Renal cortical epithelial cell (primary cell): ENCODE measurements at places on chromosomes 3 and 15.

DNA sequence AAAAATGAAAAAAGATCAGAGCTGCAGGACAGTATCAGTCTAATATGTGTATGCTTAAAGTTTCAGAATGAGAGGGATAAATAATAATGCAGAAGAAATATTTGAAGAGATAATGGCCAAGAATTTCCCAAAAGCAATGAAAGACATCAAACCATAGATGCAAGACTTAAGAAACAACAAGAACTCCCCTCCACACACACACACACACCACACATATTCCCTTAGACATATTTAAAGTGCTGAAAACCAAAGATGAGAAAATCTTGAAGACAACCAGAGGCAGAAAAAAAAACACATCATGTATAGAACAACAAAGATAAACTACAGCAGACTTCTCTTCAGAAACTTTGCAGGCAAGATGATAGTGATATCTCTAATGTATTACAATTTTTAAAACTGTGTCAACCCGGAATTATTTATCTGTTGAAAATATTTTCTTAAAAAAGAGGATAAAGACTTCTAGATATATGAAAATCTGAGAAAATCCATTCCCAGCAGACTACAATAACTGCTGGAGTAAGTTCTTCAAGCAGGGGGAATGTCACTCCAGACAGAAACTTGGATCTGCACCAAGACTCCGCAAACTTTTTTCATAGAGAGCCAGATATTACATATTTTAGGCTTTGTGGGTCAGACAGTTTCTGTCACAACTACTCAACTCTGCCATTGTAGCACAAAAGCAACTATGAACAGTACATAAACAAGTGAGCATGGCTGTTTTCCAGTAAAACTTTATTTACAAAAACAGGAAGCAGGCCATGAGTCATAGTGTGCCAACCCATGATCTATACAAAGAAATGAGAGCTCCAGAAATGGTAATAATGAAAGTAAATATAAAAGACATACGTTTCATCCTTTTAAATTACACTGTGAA is 223.4 kb upstream of the CGNL1 start:
- peak; percentile 23 for DNase-seq

DNA sequence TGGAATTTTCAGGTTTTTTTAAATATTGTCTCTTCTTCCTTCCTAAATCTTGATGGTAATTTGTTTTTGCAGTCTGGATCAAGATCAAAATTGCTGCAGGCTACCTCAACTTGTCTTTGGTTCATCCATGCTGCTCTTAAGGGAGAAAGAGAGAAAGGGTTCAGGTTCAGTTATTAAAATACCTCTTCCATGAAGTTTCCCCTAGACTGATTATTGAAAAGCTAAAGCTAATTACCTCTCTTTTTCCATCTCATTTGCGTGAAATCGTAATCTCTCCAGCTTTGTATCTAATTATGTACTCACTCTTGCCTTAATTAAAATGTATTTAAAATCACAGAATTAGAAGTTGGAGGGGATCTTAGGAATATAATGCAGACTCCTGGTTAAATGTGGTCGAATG is 52.7 kb downstream of the SLC28A2 start:
- no peak for DNase-seq

DNA sequence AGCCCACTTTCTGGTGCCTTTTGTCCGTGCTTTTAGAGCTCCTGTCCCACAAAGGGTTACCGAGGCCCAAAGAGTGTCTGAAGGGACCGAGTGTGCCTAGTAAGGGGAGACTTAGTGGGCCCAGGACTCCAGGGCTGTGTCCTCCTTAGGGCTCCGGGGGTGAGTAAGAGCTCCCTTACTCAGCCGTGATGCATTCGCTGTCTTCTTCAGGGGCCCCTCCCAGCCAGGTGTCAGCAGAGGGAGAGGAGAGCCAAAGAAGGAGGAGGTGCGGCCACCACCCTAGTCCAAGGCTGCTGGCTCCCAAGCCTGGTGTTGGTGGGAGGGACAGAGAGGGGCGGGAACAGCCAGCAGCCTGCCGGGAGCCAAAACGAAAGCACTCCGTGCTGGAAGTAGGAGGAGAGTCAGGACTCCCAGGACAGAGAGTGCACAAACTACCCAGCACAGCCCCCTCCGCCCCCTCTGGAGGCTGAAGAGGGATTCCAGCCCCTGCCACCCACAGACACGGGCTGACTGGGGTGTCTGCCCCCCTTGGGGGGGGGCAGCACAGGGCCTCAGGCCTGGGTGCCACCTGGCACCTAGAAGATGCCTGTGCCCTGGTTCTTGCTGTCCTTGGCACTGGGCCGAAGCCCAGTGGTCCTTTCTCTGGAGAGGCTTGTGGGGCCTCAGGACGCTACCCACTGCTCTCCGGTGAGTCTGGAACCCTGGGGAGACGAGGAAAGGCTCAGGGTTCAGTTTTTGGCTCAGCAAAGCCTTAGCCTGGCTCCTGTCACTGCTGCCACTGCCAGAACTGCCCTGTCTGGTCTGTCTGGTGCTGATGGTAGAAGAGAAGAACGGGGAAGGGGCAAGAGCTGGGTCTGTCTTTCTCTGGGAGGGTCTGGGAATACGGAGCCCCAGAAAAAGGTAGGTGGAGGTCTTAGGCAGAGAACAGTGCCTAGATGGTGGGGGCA is at the start of gene IL17RC:
Gene IL17RC (plus strand): TSS at position 365 of the 947 bp plus-strand sequence. CDS start 218 bp downstream, at position 583.
- DNase-seq = peak; percentile 79

DNA sequence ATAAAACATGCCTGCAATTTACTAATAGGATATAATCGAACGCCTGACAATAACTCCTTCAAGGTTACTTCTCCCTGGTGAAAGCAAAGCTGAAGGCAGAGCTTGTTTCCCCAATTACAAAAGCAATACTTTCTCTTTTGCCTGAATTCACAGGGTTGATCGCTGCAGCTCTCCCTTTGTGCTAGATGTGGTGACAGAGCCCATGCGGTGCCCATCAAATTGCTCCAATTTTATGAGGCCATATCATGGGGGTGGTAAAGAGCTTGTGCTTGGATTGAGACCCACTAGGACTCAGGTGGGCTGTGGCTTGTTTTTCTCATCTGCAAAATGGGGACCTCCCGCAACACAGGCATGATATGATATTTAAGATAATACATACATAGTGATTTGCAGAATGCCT is 143.4 kb downstream of the GREM1 start:
- no peak for DNase-seq

DNA sequence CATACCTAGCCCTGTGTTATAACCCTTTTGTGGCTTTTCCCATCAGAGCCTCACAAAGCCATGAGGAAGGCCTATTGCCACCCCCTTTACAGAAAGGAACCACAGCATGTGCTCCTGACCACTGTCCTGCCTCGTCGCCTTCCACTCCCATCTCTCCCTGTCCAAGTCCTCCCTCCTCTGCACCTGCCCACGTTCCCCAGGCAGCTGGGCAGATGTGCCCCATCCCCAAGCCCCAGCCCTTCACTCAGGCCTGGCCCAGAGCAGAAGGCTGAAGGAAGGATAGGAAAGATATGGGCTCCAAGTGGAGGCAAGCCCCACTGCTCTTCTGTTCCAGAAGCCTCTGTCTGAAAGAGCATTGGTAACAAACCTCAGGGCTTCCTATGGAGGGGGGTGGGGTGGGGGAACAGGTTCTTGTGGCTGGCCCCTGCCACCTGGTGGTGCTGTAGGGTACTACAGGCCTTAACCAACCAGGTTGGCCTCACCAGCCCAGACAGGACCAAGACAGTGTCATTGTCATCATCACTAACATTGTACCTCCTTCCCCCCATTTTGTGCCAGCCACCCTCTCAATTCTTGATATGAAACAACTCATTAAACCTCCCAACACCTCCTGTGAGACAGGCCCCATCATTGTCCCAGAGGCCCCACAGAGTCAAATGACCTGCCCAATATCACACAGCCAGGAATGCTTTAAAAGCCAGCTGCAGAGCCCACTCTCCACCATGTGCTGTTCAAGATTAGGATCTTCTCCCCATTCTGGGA is 10.0 kb downstream of the POC1A start:
- peak; percentile 61 for DNase-seq

- DNase-seq = no peak
These were observed 43.6 kb downstream of the NMNAT3 start for GRCh38 chr3:139634111-139634635.

- no peak for DNase-seq
These were observed 272.3 kb downstream of the UBE2E2 start for GRCh38 chr3:23475446-23475845.

- DNase-seq = no peak
These were observed 283.8 kb downstream of the BBX start for GRCh38 chr3:107806536-107806935.

DNA sequence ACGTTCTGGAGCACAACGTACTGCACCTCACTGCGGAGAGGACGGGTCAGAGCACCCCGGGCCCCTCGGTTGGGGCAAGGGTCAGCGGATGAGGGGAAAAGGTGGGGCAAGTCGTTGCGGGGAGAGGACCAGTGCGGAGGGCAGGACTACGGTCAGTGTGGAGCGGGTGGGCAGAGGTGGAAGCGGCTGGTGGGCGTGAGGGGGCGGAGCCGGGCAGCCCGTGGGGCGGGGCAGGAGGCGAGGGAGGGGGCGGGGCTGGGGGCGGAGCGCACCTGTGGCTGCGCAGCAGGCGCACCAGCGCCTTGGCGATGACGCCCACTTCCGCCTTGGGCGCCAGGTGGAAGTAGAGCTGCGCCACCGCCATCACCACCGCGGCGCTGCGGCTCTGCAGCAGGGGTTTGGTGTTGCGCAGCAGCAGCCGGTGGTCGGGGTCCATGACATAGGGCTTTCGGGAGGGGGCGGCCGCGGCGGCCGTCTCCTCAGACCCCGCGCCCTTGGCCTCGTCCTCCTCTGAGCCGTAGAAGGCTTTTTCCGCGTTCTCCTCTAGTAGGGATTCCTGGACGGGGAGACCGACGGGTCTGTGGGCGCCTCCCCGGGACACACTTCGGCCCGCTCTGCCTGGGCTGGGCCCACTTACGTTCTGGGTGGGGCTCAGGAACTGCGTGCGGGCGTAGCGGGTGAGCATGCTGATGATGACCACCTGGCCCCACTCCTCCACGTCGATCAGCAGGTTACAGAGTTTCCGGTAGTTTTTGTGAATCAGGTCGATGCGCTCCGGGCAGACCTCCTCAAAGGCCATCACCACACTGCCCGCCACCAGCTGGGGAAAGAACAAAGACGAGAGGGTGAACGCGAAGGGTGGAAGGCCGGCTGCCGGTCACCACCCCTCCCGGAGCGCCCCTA is 29.2 kb downstream of the AP3B2 start:
- DNase-seq = peak; percentile 4
